Renal pelvis (tissue), 12 donors: ENCODE measurements at places on chromosomes 7 and 10. TPM values are rescaled to one million over a fixed set of nuclear protein-coding genes. Genes with fewer than 3 reads are reported as not detected.
A peak's percentile ranks its signal among the peaks of the same experiment; 100 is the strongest.

GRCh38 chr7:124071843-124072242 lies 39.0 kb upstream of the TMEM229A start:
- DNase-seq, result no peak

- no peak for DNase-seq
These were observed 508.2 kb downstream of the ZWINT start for GRCh38 chr10:55852900-55853299.

SUV39H2 gene
- polyA plus RNA-seq, result 18.9 TPM

- DNase-seq, result no peak
These were observed 4.4 kb upstream of the ST7 start for GRCh38 chr7:116948934-116949333.

DNA sequence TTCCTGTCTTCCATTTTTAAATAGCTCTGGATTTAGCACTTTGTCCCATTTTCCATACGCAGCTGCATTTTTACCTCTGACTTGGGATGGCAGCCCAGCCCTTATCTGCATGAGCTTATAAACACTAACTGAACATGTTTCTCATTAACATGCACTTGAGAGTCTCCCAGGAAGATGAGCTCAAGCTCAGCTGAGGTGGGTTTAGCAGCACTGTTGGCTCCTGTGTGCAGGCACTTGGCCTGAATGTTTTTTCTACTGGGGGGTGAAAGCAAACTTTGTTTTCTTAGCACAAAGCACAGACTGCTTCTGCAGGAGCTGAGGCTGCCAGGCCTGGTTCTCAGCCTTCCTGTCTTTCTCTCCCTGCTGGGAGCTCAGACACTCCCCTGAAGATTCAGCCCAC lies 1093.6 kb upstream of the AUTS2 start:
- no peak for DNase-seq

DNA sequence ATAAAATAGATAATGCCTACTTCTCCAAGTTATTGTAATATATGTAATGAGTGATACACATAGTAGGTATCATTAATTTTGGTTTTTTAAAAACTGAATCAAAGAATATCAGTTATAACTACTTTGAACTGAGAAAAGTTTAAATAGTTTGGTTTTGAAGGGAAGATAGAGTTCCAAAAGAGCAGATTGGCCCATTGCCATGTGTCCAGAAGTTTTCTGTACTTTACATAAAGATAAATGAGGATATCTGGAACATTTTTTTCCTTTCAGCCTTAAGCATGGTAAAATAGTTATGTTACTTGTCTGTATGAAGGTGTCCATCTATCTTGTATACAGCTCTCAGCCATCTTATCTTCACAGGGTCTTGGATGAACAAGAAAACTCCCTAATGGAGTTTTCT lies 97.9 kb upstream of the MXI1 start:
- peak; percentile 3 for DNase-seq

- DNase-seq, result no peak
These were observed 61.4 kb upstream of the CYP26C1 start for GRCh38 chr10:92999191-92999590.

PLEKHS1 gene
- 0.30 TPM for polyA plus RNA-seq

DNA sequence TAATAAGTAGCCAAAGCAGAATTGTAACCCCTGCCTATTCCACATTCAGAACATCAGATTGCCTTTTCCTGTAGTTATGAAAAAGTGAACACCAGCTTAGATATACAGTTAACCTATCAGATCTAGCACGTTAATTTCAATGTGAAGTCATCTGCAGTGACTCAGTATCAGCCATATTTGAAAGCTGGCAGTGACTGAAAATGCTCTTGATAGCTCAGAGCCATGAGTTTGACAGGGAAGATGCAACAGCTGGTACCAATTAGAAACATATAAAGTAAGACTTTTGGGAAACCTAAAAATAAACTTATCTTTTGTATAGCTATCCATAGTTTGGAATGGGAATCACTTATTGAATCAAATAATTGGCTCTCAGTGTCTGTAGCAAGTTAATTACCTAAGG lies 284.1 kb upstream of the NPSR1 start:
- DNase-seq, result no peak

DNA sequence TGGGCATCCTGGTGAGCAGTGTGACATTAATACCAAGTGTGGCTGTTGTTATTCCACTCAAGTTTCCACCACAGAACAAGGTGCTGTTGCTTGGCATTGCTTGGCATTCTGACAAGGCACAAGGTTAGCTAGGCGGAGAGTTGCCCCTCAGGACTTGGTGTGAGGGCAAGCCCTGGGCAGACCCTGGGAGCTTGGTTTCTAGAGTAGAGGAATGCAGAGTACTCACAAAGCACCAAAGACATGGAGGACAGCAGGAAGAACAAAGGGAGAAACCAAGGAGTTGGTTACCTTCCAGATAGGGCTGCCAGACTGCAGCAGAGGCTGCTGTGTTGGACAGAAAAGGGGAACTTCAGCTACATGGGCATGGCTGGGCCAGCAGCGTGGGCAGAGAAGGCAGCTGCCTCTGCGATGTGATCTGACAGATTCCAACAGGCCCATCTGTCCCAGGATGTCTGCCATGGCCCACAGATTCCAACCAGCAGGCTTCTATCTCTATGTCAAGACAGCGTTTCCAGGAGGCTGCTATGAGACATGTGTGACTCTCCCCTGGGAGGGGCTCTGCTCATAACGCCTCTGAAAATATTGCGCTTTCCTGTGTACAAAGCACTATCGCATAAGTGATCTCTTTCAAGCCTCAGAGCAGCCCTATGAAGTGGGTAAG lies 1.8 kb downstream of the GOLGA7B start:
- no peak for DNase-seq
